ENCODE measurements at places on chromosomes 1 and 21.

DNA sequence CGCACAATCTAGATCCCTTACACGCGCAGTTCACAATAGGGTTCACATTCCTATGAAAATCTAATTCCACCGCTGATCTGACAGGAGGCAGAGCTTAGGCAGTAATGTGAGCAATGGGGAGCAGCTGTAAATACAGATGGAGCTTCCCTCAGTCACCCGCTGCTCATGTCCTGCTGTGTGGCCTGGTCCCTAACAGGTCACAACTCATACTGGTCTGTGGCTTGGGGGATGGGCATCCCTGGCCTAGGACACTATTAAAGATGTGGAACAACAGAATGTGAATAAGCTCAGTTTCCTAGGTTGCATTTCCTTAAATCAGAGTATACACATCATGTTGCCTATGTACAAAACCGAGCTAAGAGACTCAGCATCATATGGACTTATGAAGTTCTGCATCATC lies 16.2 kb downstream of the IFI44 start:
- no peak for DNase-seq

DNA sequence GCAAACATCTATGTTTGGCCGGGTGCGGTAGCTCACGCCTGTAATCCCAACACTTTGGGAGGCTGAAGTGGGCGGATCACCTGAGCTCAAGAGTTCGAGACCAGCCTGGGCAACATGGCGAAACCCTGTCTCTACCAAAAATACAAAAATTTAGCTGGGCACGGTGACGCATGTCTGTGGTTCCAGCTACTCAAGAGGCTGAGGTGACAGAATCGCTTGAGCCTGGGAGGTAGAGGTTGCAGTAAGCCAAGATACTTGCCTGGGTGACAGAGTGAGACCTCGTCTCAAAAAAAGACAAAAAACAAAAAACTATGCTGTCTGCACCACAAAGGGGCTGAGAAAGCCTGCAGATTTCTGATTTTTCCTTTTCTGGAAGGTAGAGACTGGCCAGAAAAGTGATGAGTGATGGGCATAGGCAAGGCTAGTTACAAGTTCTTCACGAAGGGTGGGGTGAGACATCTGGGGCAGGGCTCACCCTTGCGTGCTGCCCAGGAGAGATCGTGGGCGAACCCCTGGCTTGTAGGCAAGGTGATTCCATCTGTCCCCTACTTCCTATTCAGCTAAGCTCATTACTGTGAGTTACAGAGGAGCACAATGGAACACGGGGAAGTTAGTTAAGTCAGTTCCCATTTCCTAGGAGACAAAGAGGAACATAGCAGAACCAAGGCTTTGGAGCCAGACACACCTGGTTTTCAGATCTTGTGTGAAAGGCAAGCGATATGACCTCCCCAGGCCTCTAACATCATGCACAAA lies 3.2 kb downstream of the SLC2A1 start:
- no peak for DNase-seq

- peak; percentile 48 for DNase-seq
These were observed 36.2 kb upstream of the HFM1 start for GRCh38 chr1:91440847-91441246.

DNA sequence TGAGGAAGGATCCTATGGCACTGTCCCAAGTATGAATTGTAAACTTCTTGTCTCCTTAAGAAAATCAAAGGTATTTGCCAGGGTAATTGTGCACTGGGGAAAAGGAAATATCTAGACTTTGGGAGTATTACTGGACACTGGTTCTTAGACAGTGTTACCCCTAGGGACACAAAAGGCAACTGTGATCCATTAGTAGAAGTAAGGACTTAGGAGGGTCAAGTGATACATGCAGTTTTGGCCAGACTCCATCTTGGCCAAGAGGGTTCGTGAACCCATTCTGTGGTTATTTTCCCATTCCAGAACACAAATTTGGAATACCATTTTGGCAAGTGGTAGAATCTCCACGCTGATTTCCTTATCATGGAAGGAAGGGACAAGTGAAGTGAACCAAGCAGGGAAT lies 98.1 kb downstream of the TM2D1 start:
- no peak for DNase-seq

DNA sequence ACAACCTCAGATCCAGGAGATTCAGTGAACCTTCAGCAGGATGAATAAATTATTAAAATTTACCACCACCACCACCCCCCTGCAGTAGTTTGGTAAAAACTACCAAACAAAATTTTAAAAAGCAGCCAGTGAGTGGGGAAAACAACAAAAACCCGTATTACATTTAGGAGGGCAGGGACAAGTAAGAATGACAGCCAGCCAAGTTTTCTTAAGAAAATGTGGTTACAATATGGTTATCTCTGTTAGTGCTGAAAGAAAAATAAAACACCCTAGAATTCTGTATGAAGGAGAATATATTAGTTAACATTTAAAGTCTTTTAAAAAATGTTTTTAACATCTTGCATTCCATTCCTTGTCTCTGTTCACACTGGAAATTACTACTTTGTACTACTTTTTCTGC lies 14.7 kb downstream of the CD46 start:
- DNase-seq: no peak

- no peak for DNase-seq
These were observed 89.7 kb upstream of the IFFO2 start for GRCh38 chr1:19045898-19046880.

DNA sequence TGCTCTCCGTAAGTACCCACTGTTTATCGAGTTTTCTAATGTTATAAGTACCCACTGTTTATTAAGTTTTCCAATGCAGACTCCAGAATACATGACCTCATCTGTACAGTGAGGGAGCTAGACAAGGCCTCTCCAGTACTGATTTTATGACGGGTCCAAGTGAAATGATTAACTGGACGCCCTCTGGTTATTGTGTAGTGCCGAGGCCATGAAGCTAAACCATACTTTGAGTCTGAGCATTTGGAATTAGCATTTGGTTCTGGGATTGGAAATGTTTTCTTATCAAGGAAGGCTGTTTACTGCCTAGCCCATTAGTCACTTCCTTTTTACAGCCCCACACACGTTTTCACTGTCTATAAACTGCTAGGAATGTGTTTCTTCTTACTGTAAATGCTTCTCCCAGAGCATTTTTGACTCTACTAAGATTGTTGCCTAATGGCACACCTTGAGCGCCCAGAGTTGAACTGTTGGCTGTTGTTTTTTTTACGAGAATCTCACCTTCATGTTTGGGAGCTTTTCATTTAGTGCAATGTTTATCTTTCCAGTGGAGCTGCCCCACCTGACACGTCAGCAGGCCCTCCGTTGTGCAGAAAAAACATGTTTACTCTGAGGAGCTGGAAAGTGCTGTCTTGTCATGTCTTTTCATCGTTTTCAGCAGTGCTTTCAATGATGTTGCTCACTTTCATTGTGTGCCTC lies 26.9 kb downstream of the SPATA46 start:
- peak; percentile 85 for DNase-seq

GRCh38 chr1:56236688-56237087 lies 342.7 kb downstream of the PLPP3 start:
- DNase-seq: no peak

- DNase-seq: peak; percentile 9
These were observed 957.0 kb downstream of the AMY1C start for GRCh38 chr1:104706631-104707147.

GRCh38 chr1:29201595-29202051 lies 19.9 kb upstream of the SRSF4 start:
- no peak for DNase-seq

Measured in ELR (cell line).